ENCODE measurements at places on chromosomes 11 and 22.

DNA sequence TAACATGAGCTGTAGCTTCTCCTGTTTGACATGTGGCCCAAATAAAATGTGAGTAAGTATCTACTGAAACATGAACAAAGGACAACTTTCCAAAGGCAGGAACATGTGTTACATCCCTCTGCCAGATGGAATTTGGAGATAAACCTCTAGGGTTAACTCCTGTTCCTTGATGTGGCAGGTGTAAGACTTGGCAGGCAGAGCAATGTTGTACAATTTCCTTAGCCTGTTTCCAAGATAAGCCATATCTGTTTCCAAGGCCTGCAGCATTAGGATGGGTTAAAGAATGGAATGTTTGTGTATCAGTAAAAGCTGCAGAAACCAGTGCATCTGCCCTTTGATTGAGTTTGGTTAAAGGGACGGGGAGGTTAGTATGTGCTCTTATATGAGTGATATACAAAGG, 8.8 kb upstream of the DNAJB13 start:
- no peak for DNase-seq

DNA sequence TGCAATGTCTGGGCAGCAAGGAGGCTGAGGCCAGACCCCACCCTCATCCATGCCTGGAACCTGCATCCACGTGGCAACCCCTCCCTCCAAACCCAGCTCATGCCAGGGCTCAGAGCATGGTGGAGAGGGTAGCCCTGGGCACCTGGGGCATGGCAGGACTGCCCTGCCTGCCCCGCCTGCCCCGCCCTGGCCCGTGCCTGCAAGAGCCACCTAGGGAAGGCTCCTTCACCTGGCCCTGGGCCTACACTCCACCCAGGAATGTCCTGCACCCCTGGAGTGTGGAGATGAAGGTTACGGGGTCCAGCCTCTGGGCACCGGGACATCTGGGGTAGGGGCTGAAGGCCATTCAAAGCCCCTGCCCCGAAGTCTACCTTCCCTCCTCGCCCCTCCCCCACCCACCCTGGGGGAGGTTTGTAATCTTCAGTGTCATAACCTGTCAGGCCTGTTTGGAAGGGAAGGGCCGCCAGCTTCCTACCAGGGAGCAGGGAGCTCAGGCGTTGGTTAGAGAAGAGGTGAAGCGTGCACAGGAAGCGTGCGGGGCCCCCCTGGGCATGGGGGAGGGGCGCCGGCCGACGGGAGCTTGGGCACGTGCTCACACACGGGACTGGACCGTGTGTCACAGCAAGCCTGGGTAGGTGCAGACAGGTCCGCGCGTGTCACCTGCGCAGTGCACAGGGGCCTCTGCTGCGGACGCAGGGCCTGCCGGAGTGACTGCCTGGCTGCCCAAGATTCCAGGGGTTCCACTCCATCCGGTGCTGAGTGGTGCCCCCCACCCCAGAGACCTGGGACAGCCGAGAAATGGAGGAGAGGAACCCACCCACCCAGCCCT, 30.7 kb upstream of the TH start:
- no peak for DNase-seq

- no peak for DNase-seq
These were observed 50.6 kb upstream of the ARFGAP3 start for GRCh38 chr22:42907404-42908373.

DNA sequence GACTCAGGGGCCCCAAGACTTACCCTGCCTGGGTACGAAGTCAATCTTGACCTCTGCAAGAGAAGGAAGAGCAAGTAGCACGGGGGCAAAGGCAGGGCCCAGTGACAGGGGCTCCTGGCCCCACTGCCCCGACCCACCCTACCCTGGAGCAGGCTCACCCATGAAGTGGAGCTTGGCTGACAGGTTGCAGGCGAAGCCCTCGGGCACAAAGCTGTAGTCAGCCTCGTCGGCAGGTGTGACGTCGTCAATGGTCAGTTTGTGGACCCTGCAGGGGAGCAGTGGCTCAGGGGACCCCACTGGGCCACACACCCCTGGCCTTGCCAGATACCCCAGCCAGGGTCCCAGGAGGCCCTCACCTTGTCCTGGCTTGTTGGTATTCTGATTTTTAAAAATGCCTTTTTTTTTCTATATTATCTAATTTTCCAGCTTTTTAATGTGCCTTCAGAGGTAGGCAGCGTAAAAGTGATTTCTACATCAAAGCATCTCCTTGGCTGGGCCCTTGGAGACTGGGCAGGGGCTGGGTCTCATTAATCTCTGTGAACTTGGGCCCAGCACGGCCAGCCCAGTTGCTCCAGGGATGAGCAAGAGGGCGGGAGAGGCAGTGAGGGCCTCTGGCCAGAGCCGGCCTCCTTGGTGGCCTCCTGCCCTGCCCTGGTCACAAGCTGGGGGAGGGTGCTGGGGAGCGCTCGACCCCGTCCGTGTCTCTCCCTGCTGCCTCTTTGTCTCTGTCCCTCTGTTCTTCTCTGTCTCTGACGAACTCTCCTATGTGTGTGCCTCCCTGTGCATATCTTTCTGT, 11.3 kb downstream of the MYBPC3 start:
- no peak for DNase-seq

DNA sequence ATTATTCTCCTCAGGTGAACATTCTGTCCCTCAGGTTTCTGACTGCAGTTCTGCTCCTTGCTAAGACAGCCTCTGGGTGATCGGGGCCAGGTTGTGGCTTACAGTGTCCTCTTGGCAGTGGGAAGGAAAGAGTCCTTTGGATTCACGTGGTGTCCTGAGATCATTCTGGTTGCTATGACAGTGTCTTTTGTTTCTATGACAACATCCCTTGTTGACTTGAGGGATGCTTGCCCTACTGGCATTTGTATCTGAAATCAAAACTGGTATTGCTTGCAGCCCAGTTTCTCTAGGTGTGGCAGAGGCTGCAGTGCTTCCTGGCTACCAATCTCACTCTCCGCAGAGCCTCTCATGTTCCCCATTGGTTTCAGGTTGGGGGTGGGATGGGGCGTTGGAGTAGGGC, 151.8 kb upstream of the CCDC90B start:
- DNase-seq: no peak

- DNase-seq: no peak
These were observed 1.5 kb downstream of the PRR33 start for GRCh38 chr11:1889941-1890855.

GRCh38 chr22:28095316-28096095, 176.4 kb upstream of the PITPNB start:
- DNase-seq: no peak

DNA sequence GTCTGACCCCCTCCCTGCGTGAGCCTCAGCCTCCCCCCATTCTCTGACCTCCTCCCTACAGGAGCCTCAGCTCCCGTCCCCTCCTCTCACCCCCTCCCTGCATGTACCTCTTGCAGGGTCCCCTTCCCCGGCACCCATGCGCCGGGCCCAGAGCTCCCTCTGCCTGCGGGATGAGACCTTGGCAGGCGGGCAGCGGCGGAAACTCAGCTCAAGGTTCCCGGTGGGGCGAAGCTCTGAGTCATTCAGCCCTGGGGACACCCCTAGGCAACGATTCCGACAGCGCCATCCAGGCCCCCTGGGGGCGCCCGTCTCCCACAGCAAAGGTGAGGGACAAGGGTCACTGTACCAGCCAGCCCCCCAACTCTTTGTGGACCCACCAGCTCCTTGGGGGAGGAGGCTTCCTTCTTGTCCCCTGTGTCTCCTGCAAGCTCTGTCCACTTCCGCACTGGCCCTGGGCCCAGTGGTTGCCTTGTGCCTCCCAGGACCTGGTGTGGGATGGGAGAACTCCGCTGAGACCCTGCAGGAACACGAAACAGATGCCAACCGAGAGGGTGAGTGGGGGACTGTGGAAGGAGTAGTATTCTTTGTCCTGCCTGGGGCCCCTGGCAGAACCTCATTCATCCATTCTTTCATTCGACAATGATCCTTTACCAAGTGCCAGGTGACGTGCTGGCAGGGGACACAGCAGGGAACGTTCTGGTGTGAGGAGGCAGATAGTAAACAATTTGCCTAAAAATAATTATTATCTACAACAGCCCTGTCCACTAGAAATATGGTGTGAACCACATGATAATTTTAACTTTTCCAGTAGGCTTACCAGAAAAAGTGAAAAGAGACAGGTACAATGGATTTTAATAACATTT, 3.7 kb upstream of the RPS6KA4 start:
- peak; percentile 51 for DNase-seq

- DNase-seq: peak; percentile 7
These were observed at the start of gene GRK3 for GRCh38 chr22:25564320-25564978. GRK3 (plus strand) TSS chr22:25564675; CDS start chr22:25565041, 366 bp downstream.

DNA sequence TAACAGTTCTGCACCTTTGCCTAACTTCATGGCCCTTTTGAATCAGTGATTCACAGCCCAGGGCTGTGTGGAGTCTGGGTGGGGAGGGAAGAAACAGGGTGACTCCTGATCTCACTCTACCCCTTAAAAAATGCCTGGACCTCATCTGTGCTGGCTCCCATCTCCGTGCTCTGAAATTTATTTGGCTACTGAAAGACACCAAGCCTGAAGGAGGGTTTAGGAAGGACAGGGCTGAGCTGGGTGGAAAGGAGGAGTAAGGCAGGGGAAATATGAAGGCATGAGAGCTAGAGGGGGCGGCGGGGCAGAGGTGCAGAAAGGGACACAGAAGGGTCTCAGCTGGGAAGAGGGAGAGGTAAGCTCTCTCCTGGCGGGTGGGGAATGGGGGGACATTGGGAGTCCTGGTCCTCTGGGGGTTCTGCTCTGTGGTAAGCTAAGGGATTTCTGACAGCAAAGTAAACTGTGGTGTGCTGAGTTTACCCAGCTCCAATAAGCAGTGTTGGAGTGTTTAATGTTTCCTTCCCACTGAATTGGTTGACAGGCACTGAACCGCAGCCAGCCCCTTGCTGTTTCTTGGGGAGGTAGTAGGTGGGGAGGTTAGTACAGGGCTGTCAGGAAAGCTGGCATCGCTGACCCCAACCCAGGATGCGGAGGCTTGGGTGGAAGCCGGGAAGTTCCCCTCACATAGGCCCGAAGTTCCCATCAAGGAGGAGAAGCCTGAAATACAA, 71.1 kb downstream of the RPUSD4 start:
- peak; percentile 15 for DNase-seq

GRCh38 chr11:10540546-10540914, 457 bp downstream of the RNF141 start:
- peak; percentile 12 for DNase-seq

GRCh38 chr22:42171946-42172719, 41.5 kb upstream of the CYP2D6 start:
- DNase-seq: no peak

GRCh38 chr22:35230839-35231584, 26.3 kb upstream of the HMGXB4 start:
- peak; percentile 19 for DNase-seq

GRCh38 chr22:46007848-46008261, 30.9 kb upstream of the WNT7B start:
- DNase-seq: peak; percentile 70

GRCh38 chr11:12184699-12185098, 74.3 kb downstream of the MICAL2 start:
- no peak for DNase-seq

DNA sequence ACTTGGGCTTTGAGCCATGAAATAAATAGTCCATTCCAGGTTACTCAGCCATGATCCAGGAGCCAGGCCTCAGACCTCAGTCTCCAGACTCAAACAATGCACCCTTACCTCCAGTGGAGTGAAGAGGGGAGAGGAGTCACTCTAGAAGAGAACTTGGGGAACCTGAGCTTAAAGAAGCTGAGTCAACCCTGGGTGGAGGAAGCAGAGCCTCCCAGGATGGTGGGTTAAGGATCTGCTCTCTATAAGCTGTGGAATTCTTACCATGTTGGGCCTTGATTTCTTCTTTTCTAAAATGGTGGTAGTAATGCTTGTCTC, 113.2 kb downstream of the NECTIN1 start:
- DNase-seq: no peak

GRCh38 chr11:118434123-118434552, 2.2 kb upstream of the KMT2A start:
- DNase-seq: no peak

DNA sequence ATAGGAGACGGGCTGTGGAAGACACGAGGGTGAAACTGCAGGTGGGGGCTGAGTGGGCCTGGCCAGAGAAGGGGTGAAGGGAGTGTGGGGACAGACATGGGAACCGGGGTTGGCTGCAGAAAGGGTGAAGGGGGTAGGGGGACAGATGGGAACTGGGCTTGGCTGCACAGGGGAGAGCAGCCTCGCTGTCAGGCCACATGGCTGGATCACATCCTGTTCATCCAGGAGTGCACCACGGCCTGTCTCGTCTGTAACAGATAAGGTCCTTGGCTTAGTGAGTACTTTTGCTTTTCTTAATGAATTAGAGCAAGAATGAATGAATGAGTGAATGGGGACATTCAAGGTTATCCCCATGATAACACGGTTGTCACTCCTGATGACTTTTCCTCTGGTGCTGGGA, 13.5 kb downstream of the FBLN1 start:
- DNase-seq: no peak

DNA sequence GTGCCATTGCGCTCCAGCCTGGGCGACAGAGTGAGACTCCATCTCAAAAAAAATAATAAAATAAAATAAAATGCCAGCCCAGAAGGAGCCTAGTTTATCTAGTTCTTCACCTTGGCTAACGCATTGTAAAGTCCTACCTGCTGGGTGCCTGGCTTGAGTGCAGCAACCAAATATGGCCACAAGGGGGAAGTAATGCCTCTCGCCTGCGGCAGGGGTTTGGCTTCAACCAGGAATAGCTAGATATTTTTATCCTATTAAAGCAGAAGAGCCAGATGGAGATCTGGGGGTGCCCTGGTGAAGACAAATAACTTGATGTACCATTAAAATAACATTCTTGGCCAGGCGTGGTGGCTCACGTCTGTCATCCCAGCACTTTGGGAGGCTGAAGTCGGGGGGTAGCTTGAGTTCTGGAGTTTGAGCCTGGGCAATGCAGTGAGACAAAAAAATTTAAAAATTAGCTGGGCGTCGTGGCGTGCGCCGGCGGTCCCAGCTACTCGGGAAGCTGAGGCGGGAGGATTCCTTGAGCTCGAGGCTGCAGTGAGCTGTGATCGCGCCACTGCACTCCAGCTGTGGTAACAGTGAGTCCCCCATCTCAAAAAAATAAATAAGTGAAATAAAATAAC, 20.6 kb upstream of the PLEKHB1 start:
- peak; percentile 72 for DNase-seq

DNA sequence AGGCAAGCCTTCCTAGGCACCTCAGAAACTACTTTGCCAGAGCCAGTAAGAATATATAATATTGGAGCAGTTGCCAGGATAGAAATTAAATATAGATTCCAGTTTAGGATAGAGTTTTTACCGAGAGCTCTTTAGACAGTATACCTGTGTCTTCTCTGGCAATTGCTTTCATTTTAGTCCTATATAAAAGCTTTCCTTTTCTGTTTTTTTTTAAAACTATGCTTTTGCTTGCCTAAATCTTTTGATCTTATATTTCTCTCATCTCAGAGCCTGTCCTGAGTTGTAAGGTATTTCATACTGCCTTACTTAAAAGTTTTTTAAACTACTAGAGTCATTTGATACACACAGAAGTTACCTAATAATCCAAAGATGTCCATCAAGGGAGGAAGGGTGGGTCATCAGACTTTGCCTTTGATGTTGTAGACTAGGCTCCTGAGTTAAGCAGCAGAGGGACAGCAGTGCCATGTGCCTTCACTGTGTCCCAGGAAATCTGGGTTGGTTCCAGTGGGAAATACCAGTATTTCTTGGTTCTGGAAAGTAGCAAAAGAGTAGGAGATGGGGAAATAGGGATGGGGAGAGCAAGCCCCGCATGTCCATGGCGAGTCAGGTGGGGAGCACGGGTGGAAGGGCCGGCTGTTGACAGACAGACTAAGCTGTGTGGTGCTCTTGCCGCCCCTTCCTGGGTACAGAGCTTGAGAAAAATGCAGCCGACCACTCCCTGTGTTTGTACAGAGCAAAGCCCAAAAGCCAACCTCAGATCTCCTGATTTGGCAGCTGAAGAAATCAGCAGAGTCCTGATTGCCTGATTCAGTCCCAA, 11.2 kb downstream of the MCAM start:
- DNase-seq: no peak

GRCh38 chr22:48857202-48857805, 970.4 kb downstream of the BRD1 start:
- DNase-seq: no peak

- peak; percentile 10 for DNase-seq
These were observed 2.3 kb upstream of the RTN4RL2 start for GRCh38 chr11:57458060-57458409.
